Uterus (tissue), 4 donors: ENCODE measurements at places on chromosomes 7 and 10.

DNA sequence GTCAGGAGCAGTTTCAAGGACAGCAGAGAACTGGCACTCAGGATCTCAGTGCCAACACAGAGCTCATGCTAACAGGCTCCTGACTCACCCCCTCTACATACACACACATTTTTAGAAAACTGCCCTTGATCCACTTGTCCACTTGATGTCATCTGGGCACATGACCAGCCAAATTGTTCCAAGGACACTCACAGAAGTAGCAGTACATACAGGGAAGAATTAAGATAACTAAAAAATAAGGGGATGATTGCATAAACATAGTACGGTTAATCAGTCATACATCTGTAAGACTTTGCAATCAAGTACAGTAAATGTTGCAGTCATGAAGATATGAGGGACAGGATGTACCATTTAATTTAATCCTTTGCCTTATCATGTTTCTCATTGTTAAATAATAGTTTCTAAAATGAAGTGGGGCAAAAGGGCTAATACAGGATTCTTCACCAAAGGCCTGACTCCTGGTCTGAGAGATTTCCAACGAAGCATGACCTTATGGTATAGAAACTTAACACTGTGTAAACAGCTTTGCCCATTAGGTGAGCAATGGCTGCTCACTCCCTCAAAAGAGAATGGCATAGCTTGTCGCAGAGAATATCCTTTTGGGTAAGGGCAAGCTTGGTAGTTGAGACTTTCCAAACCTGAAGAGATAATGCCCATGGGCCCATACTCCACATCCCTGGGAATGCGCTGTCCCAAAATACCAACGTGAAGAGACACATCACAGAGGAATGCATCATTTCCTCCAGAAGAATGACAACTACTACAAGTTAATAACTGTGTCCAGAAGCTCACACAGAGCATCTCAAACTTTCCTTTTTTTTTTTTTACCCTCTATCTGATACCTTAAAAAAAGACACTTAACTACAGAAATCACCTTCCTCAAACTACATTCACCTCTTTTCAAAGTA, 94.1 kb downstream of the ARMH3 start:
- no peak for DNase-seq

DNA sequence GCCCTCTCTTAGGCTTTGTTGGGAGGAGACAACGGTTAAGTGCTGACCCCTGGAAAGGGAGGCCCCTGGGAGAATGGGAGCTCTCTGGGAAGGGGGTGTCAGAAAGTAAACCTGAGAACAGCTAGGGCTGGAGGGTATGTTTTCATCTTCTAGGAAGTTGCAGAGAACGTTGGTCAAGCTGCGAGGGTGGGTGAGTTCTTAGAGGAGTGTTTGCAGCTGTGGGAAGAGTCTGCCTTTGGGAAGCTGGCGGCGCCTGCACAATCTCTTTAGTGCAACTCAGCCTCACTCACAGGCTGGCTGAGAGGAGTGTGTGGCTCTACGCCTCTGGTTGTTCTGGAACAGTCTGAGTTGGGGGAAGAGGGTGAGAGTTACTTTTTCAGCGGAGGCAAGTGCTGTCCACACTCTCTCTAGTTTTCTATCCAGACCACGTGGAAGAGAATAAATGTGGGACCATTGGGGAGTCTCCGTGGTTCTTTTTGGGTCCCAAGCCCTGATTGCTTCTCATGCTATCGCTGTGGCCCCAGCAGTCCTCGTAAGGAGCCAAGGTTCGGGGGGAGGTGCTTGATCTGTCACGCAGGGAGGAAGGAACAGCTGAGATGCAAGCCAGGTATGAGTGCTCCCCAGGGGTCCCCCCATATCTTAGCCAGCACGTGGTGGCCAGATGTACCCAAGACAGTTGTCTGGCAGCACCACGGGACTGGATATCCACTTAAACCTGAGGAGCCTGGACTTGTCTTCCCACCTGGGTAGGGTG, 237.2 kb downstream of the BUB3 start:
- DNase-seq: no peak

DNA sequence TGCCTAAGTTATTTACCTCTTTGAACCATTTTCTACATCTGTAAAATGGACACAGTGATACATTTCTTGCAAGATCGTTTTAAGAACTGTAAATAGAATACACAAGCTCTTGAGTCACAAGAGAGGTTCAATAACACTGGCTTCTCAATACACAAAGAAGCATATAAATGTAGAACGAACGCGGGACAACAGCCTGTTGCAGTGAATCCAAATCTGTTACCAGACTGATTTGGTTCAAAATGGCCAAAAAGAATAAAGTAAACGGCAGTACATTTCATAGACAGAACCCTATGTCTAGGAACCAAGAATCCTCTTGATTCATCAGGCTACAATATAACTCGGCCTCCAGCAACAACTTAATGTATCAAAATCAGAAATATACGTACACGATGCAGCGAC, 701 bp downstream of the MTPAP start:
- DNase-seq: no peak

- no peak for DNase-seq
These were observed 90.0 kb downstream of the CHCHD3 start for GRCh38 chr7:132991615-132992587.

DNA sequence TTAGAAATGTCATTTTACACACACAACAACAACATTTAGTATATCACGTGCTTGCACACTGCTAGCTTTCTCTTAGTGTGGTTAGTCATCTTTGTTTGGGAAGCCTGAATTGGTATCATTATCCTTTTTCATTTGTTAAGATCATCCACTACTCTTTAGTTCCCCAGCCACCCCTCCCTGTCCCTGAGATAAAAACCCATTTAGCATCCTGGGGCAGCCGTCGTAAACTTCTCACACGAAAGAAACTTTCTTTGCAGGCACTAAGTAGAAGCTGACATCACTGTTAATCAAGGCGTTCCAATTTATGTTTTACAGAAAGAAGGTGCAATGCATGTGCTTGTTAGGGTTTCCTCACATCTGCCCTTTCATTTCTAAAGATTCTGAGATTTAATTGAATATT, 475.1 kb upstream of the FZD8 start:
- no peak for DNase-seq

DNA sequence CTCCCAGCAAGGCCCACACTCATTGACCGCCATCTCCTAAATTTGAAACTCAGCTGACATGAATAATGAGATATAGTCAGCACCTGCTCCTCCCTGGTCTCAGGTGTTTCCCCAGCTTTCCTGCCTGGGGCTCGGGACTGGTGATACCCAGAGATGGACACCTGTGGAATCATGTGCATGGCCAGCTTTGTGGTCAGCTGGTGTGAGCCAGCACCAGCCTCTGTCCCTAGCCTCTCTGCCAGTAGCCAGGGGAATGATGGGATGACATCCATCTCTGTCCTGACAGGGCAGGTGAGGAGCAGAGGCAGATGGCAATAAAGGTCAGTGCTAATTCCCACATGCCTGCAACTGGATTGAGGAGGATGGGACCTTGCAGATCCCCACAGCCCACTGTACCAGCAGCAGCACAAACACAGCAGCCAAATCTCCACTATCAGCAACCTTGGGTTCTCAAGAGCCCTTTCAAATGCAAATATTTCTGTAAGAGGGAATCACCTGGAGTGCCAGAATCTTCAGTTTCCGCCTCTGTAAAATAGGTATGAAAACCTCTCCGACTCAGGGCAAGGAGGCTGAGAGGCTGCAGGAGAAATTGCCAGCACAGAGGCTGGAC, 329.2 kb upstream of the ZMIZ1 start:
- DNase-seq: no peak

GRCh38 chr7:43537765-43538403, 45.0 kb upstream of the STK17A start:
- no peak for DNase-seq

DNA sequence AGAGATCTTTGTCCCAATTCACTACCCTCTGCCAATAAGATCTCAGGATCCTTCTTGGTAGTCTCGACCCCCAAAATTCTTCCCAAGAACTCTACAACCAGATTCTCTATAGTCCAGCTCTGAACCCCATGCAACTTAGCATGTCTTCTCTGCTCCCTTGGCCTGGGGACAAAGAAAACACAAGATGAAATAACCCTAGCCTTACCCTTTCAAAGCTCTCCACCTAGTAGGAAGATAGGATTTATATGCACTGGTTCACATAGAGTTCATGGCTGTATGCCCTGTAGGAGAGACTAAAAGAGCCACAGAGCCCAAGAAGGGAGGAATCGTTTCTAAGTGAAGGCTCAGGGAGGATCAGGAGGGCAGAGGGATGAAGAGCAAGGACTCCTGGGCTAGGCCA, 96.1 kb downstream of the PPP1R3C start:
- no peak for DNase-seq

DNA sequence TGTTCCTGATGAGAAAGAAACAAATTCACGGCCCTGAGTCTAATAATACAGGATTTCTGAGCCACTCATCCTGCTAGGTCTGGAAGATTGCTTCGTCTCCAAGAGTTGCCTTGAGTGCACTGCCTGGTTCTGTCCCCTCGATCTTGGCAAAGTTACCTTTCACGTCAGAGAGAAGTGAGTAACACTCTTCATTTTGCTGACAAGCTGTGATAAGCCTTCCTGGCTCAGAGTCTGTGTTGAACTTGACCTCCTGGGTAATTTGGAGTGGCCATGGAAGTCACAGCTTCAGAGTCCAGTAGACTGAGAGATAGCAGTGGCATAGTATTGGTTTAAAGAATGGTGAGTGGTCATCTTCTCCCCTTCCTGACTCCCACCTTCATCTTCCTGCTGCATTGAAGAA, 64.7 kb upstream of the LRGUK start:
- no peak for DNase-seq

- DNase-seq: no peak
These were observed 3.1 kb downstream of the TBC1D12 start for GRCh38 chr10:94405406-94405805.

DNA sequence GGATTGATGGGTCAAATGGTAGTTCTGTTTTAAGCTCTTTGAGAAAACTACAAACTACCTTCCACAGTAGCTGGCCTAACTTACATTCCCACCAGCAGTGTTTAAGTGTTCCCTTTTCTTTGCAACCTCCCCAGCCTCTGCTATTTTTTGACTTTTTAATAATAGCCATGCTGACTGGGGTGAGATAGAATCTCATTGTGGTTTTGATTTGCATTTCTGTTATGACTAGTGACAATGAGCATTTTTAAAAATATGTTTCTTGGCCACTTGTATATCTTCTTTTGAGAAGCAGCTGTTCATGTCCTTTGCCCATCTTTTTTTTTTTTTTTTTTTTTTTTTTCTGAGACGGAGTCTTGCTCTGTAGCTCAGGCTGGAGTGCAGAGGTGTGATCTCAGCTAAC, 155.2 kb upstream of the BMPER start:
- no peak for DNase-seq

DNA sequence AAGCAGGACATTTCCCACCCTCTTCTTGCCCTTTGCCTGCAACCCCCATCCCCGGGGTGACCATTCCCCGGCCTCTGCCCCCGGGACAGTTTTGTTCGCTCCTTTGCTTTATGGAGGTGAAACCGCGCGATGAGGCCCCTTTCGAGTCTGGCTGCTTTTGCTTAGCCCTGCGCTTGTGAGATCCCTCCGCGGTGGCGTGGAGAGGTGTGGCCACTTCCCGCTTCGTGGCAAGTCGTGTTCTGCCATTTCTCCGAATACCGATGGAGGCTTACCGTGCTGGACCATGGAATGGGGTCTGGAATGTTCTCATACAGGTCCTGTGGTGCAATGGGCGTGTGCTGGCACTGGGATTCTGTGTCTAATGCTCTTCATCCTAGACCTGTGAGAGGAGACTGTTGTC, 106.7 kb downstream of the LHPP start:
- no peak for DNase-seq

GRCh38 chr10:29670761-29671160, 36.0 kb upstream of the SVIL start:
- no peak for DNase-seq

GRCh38 chr7:79036356-79036755, 417.1 kb downstream of the MAGI2 start:
- DNase-seq: no peak

DNA sequence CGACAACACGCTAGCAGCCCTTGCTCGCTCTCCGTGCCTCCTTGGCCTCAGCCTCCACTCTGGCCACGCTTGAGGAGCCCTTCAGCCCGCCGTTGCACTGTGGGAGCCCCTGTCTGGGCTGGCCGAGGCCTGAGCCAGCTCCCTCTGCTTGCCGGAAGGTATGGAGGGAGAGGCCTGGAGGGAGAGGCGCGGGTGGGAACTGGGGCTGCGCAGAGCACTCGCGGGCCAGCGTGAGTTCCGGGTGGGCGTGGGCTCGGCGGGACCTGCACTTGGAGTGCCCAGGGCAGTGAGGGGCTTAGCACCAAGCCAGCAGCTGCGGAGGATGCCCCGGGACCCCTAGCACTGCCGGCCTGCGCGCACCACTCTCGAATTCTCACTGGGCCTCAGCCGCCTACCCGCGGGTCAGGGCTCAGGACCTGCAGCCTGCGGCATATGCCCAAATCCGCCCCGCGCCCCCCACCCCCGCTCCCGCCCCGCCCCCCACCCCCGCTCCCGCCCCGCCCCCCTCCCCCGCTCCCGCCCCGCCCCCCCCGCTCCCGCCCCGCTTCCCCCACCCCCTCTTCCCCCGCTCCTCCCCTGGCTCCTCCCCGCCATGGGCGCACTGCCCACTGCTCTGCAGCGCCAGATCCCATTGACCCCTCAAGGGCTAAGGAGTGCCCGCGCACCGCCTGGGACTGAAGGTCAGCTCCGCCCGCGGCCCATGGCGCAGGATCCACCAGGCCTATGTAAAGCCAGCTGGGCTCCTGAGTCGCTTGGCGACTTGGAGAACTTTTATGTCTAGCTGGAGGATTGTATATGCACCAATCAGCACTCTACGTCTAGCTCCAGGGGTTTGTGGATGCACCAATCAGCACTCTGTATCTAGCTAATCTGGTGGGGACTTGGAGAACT, 15.9 kb upstream of the ACBD5 start:
- no peak for DNase-seq

DNA sequence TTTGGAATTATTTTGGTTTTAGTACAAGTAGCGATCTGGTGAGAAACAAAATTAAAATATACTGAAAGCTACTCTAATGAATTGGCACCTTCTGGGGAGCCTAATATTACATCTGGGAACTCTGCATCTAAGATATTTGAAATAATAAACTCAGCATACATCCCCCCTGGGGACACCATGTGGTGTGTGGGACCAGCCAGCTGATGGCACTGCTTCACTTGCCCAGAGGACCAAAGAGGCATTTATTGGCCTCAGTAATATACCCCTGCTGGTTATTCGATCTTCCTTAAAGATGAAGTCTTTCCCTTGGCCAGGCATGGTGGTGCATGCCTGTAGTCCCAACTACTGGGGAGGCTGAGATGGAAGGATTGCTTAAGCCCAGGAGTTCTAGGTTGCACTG, 195.1 kb upstream of the AUTS2 start:
- no peak for DNase-seq

DNA sequence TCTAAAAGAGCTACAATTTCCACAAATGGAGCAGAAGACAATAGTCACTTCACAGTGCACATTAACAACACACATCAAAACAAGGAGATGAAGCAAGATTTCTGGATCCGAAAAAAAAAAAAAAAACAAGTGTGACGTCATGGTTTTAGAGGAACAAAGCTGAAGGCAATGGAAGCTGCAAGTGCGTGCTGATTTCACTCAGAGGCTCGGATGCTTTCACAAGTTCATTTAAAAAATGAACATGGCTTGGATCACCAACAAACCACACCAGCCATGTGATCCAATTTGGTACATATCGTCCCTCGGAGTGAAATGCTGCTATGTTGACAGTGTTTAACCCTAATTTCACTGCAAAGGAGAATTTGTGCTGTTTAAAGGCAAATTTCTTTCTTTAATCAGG, 337.0 kb upstream of the PRKCQ start:
- no peak for DNase-seq

- no peak for DNase-seq
These were observed 130.3 kb upstream of the POT1 start for GRCh38 chr7:125059861-125060456.

GRCh38 chr7:45699015-45699309, 124.8 kb downstream of the ADCY1 start:
- no peak for DNase-seq

GRCh38 chr10:48634198-48634983, 29.5 kb upstream of the ARHGAP22 start:
- DNase-seq: no peak
